Nucleus accumbens (tissue), 56 donors: ENCODE measurements at places on chromosomes 7 and 10.

DNA sequence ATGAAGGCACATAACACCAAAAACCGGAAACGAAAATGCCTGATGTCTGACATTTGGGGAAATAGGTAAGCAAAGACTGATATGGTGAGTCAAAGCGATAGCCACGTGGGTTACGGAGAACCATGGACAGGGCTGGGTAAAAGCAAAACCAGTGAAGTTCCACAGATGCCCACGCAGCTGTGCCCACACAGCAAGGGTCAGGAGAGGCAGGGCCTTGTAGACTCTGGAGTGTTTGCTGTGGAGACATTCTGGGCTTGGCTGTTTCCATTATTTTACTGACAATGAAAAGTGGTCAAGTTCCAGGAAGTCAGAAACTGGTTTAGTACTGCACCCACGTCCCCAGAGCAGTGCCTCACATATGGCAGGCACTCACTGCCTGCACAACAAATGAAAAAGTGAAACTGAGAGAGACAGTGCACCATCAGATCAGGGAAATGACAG, 148.7 kb downstream of the ZMYND11 start:
- DNase-seq, result no peak

DNA sequence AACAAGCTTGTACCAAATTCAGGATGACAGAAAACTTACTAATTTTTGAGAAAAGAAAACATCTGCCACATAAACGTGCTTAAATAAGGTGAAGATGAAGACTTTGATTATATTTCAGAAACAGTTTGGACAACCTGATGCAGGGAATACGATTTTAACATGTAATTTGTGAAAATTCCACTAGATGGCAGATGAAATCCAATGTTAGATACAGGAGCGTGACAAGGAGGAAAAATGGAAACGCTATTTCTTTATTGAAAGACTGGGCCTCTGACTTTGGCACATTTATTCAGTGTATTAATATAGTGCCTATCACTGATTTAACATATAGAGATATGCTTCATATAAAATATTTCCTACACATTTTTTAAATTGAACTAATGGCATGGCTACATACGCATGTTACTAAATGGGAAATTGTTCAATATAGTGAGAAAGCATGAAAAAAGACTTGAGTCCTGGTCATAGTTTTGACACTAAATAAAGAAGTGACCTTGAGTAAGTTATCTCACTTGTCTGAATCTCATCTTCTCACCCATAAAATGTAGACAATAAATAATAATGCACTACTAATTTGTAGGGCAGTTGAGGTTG, 60.7 kb downstream of the CD36 start:
- DNase-seq, result no peak

DNA sequence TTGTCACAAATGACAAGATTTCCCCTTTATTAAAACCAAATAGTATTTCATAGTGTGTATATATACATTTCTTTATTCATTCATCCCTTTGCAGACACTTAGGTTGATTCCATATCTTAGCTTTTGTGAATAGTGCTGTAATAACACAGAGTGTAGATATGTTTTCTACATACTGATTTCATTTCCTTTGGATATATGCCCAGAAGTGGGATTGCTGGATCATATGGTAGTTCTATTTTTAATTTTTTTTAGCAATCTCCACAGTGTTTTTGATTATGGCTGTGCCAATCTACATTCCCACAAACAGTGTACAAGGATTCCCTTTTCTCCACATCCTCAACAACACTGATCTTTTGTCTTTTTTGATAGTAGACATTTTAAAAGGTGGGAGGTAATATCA, 46.4 kb downstream of the CSTF2T start:
- DNase-seq, result no peak

DNA sequence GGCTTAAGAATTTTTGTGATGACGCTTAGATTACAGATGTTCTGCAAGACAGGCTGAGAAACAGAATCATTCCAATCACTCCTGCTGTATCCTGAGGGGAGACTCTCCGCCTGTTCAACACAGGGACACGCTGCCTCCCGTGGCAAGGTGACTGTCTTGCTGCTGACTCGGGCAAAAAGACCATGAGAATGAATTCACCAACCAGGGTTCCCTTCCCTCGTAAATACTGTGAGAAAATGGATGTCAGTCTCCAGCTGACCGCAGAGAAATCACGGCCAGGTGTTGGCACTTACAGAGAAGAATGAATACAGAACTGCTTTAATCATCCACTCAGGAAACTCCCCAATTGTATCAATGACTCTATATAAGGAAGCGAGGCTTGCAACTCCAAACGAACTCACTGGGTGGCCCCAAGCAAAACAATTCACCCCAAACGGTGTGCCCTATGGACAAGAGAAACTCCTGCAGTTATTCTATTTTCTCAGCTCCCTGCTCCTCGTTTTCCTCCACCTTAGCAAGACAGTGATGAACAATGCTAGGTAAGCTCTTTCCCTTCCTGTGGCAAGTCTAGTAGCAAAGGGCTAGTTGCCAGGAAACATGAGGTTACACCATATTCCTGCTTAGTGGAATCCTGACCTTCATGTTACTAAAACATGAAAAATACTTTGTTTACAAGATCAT, 22.8 kb downstream of the GNA12 start:
- DNase-seq, result no peak
